ENCODE measurements at places on chromosomes 11 and 22.

GRCh38 chr22:17781319-17782031, 7.2 kb upstream of the BID start:
- peak; percentile 31 for DNase-seq

DNA sequence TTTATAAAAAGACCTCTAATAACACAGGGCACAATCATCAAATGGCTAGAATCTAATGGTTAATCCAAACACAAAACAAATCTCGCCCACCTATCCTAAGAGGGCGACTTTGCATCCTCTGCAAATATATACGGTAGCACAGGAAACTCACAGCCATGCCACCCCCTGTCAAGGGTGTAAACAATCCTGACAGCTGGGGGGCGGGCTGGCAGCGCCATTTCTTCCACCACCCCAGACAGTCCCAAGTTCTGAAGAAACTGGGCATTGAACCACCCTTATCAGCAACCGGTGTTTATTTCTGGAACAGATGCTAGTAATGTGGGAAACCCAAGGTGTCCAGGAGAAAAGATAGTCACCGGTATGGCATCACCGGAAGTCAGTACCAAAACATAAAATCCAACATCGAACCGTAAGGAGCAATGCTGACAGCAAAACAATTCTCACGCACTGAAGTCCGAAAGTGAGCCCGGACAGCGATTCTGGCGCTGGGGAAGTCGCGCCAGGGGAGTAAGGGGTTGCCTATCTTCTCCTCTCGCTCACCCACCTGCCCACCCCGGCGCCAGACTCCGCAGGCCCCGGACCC, 825 bp downstream of the FBXO3 start:
- DNase-seq = no peak

DNA sequence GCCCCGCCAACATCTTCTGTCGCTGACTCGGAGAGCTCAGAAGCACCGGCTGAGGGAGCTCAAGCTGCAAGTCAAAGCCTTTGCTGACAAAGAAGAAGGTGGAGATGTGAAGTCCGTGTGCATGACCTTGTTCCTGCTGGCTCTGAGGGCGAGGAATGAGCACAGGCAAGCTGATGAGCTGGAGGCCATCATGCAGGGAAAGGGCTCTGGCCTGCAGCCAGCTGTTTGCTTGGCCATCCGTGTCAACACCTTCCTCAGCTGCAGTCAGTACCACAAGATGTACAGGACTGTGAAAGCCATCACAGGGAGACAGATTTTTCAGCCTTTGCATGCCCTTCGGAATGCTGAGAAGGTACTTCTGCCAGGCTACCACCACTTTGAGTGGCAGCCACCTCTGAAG, 6.7 kb downstream of the RAG1 start:
- DNase-seq = no peak

GRCh38 chr22:38180841-38181452, 683 bp downstream of the PLA2G6 start:
- no peak for DNase-seq
